ENCODE measurements at places on chromosomes 5 and 9. TPM values are rescaled to one million over a fixed set of nuclear protein-coding genes. Genes with fewer than 3 reads are reported as not detected.

Gene IFNA7
- total RNA-seq: not detected

Gene HBEGF
- 1.7 TPM for total RNA-seq

Gene NUTM2F
- not detected for total RNA-seq

Gene BAAT
- total RNA-seq: not detected

Gene BRIX1
- total RNA-seq: 32.3 TPM

Gene PFN3
- not detected for total RNA-seq

Gene SHOC1
- total RNA-seq: under 0.01 TPM

Gene PCDHB15
- total RNA-seq: under 0.01 TPM

Gene ADCY2
- total RNA-seq: 0.15 TPM

Gene CNTLN
- total RNA-seq: 11.1 TPM

Gene SPINK4
- not detected for total RNA-seq

Gene DMAC1
- 7.9 TPM for total RNA-seq

Gene TAS2R1
- total RNA-seq: not detected

Gene NAIP
- 2.5 TPM for total RNA-seq

Gene BAG1
- 13.7 TPM for total RNA-seq

Gene LCN9
- total RNA-seq: not detected

Gene PCDHA1
- not detected for total RNA-seq

Gene SUSD3
- 1.3 TPM for total RNA-seq

Gene PTPRD
- total RNA-seq: 13.1 TPM

Gene TRPM6
- total RNA-seq: under 0.01 TPM

Gene AQP7
- 0.99 TPM for total RNA-seq

Gene SH3RF2
- 1.0 TPM for total RNA-seq

Gene RFX3
- 5.1 TPM for total RNA-seq
